ENCODE measurements at places on chromosomes 6 and 20.

DNA sequence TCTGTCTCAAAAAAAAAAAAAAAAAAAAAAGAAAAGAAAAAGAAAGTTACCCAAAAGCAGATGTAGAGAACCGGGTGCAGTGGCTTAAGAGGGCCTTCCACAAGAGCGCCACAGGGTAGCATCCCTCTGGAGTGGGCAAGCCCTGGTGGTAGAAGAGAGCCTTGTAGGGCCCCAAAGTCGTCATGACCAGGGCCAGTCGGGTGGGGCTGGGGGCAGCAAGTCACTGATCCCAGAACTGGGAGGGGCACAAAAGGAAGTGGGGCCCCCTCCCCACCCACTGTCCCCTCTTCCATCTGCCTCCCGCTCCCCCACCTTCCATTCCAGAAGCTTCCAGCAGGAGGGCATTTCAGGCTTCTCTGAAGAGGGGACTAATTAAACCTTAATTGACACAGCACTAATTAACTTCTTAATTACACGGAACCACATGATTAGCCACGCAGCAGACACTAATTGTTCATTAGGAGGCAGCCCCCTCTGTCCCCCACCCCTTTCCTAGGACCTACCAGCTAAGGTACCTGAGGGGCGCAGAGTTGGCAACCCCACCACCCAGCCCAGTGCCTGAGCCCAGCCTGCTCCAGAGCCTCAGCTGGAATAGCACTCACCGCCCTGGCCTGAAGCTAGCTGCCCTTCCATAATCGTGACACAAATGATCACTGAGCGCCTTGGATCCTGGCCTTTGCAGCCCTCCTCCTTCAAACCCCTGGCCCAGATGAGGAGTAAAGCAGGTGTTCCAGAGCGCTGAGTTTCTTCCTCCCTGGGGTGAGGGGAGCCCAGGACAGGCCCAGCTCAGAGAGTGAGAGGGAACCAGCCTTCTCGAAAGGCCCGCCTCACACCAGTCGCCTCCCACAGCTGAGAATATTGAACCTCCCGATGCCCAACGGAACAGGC is 34.8 kb downstream of the MDFI start:
- no peak for DNase-seq

GRCh38 chr6:86959656-86960055 is 22.3 kb downstream of the HTR1E start:
- no peak for DNase-seq

DNA sequence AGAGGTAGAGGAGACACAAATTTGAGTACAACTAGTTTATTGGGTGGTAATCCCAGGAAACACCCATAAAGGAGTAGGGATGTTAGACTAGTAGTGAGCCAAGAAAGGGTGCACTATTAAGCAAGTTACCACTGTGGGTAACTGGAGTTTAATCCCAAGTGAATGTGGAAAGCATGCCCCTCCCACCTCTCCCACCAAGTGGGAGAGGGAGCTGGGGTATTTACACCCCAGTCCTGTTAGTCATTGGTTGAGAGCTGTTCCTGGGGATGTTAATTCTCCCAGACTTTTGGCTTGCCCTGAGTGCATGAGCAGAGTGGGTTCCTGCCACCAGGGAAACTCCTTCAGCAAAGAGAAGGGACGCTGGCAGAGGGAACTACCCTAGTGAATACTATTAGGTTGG is 49.2 kb upstream of the ZFP64 start:
- DNase-seq, result no peak

- no peak for DNase-seq
Measured at GRCh38 chr6:109456111-109456583, 575 bp upstream of the MICAL1 start.

DNA sequence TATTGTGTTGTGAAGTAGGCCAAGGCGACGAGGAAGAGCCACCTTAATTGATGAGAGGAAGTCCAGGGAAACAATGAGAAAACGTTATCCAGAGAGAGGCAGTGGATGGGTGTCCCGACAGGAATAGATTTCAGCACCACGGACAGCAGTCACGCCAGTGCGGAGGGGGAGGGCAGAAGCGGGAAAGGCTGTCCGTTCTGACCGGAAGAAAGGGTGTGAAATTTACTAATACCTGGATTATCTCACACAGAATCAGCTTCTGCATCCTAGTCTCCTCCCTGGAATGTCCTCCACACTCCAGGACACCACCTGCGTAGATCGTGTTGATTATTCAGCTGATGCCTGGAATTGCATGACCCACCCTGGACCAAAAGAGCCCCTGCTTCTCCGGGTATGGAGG is 7.4 kb upstream of the BPIFA3 start:
- peak; percentile 17 for DNase-seq

DNA sequence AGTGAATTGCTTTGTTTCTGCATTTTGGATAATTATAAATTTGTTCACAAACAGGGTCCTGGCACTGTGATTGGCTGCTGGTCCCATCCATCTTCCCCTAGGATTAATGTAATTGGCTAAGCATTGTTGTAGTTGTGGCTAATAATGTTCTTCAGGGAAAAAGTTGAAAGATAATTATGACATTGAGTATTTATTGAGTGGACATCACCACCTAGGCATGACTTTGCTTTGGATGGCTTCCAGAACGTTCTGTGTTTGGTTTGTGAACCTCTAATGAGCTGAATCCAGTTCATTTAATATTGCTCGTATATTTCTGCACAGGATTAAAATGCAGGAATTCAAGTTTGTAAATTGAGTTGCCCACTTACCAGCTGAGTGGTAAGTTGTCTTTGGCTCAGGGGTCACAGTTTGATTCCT is 55.1 kb downstream of the ARID1B start:
- peak; percentile 17 for DNase-seq

DNA sequence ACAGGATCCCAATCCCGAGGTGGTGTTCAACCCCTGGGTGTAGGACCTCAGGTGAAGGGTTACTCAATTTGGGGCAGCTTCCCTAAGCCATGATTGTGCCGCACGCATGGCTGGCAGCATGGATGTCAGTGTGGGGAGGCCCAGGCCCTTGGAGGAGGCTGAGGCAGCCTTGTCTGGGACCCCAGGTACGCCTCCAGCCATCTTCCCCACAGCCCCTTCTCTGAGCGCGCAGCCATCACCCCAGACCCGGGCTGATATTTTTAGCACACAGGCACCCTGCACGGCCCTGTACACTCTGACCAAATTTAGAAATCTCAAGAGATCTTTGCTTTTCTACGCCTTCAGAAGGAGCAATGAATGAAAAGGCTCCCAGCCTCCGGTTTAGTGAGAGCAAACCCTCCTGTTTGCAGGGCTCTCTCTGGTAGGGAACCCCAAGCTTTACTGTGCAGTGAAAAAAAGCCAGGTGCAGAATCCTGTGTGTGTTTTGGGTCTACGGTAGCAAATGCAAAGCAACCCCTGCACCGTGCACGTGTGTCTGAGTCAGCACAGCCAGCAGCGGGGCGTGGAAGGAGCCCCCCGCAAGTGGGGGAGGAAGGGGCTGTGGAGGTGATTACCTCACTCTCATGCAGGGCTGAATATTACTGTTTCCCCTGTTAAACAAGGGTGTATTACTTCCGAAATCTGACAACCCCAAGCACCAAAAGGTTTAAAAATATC is 44.3 kb downstream of the CTCFL start:
- DNase-seq, result no peak

DNA sequence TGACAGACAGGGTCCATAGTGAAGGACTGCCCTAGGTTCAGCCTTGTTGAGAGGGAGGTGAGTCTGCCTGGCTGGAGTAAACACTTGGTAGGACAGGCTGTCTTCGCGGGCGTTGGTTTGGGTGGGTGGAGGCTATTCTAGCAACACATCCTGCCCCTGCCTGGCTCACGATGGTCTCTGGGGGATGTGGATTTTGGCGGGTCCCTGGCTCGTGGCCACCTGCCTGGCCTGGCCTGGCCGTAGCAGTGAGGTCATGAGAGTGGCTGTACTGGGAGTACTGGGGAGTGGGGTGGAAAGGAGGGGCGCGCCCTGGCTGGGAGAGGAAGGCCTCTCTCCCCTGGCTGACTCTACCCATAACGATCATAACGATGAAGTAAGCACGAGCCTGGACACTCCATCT is 30.2 kb upstream of the MRPS18A start:
- DNase-seq, result no peak

DNA sequence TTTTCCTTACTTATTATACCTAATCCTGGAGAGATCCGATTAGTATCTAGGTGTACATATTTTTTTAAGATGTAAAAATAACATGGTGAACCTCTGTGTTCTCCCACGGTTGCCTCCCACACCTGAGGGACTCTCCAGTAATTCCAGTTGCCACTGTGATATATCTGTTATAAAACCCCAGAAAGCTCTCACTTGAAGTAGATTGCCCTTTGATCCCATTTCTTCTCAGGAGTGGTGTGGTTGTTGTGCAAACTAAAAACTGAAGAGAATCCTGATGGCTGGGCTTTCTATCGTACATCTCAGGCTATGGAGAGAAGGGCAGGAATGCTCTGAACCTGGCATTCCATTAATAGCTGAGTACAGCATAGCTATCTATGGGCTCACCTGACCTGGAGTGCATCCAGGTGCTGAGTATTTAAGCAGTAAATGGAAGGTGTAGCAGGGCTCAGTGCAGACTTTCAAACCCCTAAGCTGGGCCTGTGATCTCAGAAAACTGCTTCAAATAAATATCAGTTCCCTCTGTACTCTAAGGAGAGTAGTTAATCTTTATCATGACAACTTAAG is 41.0 kb downstream of the VGLL2 start:
- DNase-seq, result no peak

DNA sequence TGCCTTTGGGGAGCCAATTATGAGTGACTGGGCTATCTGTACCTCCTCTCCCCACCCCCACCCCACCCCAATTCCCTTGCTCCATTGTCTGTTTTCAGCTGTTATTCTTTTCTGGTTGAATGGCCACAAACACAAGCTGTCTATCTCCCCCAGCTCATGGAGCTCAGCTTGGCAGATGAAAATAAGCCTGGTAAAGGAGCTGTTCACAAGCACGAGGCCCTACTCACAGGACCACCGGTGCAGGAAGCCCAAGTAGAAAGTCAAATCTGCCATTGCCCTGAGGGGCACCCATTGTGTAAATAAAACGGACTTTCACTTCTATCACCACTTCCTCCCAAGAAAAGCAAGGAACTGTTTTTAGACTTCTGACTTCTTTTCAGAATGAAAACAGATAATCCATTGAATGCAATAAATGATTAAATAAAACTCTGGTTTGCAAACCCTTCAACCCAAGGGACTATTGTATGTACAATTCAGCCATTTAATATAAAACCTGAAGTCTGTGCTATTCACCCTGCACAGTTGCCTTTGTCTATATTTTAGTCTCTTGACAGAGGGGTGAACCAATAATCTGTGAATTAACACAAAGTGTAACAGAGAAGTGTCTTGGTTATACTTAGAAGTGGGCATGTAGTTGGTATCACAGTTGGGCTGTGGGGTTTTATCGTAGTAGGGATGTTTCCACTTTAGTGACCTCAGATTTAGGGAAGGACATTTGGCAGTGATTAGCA is 27.7 kb downstream of the RIPOR2 start:
- no peak for DNase-seq

- no peak for DNase-seq
Measured at GRCh38 chr6:112176175-112176574, 78.2 kb downstream of the LAMA4 start.

GRCh38 chr6:156919370-156919769 is 142.2 kb downstream of the ARID1B start:
- no peak for DNase-seq

GRCh38 chr6:118980063-118980462 is 45.1 kb upstream of the MCM9 start:
- no peak for DNase-seq

GRCh38 chr6:11236076-11236750 is 3.7 kb upstream of the NEDD9 start:
- DNase-seq, result peak; percentile 77

DNA sequence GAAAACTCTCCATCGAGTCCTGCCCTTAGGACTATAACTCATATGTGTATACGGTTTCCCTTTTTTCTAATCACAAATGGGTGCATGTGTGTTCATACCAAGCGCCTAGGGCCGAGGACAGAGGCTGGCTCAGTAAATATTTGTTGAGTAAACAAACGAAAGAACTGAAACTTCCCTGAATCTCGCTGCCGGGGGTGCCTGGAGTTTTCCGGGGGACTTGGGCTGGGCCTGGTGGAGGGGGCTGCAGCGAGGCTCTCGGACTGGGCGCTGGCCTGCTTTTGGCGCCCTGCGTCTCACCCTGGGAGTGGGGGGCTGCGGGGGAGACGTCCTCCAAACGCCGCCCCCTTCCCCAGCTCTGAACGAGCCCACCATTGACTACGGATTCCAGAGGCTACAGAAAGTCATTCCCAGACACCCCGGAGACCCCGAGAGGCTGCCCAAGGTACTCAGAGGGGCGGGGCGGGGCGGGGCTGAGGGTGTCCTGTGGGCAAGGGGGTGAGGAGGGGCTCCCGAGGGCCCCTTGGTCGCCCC is 49.0 kb downstream of the CPXM1 start:
- no peak for DNase-seq

GRCh38 chr20:10448270-10449156 is 13.4 kb downstream of the SLX4IP start:
- no peak for DNase-seq

- no peak for DNase-seq
Measured at GRCh38 chr20:62362590-62362940, 4.5 kb downstream of the LAMA5 start.

- DNase-seq, result peak; percentile 60
Measured at GRCh38 chr6:3410385-3411360, 46.2 kb downstream of the SLC22A23 start.

- DNase-seq, result no peak
Measured at GRCh38 chr6:54404791-54405190, 96.5 kb downstream of the TINAG start.

GRCh38 chr6:26380256-26380655 is 2.7 kb upstream of the BTN2A2 start:
- DNase-seq, result no peak

DNA sequence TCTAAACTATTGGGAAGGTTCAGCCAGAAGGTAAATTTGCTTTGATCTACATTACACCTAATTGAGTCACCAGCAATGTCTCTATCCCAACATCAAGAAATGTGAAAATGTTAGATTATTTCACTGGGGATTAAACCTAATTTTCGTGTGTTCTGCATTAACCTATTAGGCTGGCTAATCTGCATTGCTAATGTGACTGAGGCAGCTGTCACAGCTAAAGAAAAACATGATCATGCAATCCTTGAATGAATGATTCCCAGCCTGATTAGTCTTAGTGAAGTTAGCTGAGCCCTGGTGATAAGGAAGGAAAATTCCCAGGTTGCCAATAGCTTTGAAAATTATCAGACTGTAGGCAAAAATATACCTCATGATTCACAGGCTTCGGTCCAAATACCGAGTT is 135.3 kb downstream of the LINC00237 start:
- DNase-seq, result no peak

DNA sequence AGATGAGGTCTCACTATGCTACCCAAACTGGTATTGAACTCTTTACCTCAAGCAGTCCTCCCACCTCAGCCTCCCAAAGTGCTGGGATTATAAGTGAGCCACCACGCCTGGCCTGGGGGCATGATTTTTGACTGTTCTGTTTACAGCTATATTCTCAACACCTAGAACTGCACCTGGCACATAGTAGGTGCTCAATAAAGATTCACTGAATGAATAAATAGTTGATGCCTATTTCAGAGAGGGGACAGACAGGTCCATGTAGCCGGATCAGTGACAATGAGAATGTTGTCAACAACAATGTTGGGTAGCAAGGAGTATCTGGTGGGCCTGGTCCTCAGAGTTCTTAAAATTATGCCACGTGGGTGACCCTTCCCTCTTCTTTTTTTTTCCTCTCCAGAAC is 8.9 kb downstream of the TRAF3IP2 start:
- no peak for DNase-seq

GRCh38 chr6:45946352-45946751 is 69.3 kb downstream of the CLIC5 start:
- no peak for DNase-seq

- DNase-seq, result no peak
Measured at GRCh38 chr6:170522565-170523183, 30.4 kb downstream of the PSMB1 start.

All from CD4-positive, alpha-beta T cell treated with Interleukin-12 subunit alpha and Interleukin-12 subunit beta, for 1 hour (primary cell).